BJ (cell line): ENCODE measurements at places on chromosomes 5 and 9.

DNA sequence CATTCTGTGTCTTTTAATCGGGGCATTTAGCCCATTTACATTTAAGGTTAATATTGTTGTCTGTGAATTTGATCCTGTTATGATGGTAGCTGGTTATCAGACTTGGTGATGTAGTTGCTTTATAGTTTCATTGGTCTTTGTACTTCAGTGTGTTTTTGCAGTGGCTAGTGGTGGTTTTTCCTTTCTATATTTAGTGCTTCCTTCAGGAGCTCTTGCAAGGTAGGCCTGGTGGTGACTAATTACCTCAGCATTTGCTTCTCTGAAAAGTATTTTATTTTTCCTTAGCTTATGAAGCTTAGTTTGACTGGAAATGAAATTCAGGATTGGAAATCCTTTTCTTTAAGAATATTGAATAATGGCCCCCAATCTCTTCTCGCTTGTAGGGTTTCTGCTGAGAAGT lies 156.9 kb downstream of the CNTLN start:
- no peak for DNase-seq

- no peak for DNase-seq
Measured at GRCh38 chr5:80193401-80193800, 62.4 kb downstream of the SERINC5 start.

DNA sequence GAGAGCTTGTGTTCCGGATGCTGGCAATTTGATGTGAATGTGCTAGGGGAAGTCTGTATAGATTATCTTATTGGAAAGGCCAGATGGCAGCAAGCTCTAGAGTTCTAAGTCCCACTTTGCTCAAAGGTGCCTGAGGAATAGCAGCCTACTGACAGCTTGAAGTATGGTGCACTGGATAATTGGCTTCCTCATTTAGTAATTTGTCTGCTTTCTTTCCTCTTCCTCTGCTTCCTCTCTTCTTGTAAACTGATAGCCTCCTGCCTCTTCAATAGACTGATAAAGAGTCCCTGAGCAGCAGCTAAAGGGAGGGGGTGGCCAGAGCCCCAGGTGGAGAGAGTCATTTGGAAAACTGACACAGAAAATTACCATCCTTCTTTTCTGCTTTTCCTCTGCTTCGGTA lies 177.3 kb downstream of the FGF1 start:
- DNase-seq: no peak

DNA sequence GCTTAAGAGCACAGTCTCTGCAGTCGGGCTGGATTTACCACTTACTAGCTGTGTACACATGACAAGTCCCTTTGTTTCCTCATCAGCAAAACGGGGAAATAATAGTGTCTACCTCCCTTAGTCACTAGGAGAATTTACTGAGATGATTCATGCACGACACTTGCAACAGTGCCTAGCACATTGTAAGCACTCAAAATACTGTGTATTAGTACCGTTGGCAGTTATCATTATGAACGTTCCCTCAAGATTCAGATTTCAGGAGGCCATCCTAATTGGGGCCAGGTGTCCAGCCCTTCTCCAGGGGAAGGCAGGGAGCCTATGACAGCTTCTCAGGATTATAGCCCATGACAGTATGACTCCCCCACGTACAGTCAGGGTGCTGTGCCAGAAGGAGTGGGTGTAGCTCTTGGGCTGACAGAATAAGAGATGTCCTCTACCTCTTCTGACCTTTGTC lies 164.3 kb downstream of the DOCK2 start:
- no peak for DNase-seq

DNA sequence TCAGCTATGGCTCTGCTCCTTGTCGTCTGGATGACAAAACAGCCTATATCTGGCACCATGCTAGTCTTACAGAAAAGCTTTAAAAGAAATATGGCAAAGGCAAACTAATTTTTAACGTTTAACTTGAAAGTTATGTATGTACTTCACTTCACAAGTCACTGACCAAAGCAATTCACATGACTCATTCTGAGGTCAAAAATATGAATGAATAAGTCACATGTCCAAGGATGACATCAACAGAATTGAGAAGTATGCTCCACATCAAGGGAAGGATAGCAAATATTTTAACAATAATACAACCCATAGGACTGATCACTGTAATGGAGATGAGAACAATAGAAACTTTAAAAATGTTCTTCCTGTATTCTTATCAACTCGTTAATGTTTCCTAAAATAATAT lies 1072.6 kb upstream of the NUDT12 start:
- no peak for DNase-seq

- no peak for DNase-seq
Measured at GRCh38 chr9:19934301-19934871, 145.5 kb upstream of the SLC24A2 start.

GRCh38 chr5:129099184-129099569 lies 4.6 kb downstream of the ISOC1 start:
- DNase-seq: no peak

DNA sequence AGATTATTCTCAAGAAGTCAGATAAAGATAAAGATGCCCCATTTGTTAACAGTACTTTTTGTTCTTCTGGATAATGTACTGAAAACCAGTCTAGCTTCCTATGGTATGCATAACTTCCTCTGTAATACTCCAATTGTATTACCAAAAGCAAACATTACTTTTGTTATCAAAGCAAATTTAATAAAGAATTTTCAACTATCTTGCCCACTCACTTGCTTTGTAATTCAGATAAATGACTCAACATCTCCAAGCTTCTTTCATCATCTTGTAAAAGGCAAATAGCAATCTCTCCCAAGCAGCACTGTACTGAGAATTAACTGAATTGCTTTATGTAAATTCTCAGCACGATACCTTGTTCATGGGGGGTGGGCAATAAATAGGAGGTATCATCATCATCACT lies 98.3 kb downstream of the NFIB start:
- no peak for DNase-seq

GRCh38 chr5:142472306-142472951 lies 147.6 kb upstream of the SPRY4 start:
- peak; percentile 71 for DNase-seq

GRCh38 chr5:74288448-74289108 lies 351.9 kb downstream of the ENC1 start:
- no peak for DNase-seq

- no peak for DNase-seq
Measured at GRCh38 chr9:79301551-79302391, 270.0 kb upstream of the TLE4 start.

GRCh38 chr5:160251406-160252155 lies 22.3 kb downstream of the FABP6 start:
- no peak for DNase-seq

DNA sequence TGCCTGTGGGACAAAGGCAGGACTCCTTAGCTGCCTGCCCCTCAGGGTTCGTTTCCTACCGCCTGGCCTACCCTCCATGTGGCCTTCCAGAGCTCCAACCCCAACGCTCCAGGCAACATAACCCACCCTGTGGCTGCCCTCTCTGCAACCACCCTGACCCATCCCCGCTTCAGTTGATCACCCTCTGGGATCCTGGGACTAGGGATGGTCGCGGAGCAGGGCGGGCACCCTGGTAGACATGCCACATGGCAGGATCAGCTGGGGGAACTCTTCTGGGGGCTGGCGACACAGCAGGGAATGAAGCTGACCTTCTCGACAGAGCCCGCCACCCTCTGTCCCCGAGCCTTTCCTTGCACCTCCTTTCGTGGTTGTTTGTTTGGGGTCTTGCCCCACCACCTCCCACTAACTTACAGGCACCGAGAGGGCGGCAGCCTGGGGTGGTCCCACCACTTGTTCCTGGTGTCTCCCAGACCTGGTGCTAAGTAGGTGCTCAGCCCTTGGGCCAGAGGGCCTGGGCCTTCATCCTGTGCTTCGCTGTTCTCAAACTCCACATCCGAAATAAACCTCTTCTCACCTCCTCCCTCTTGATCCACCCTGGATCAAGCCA lies 243.1 kb downstream of the PBX3 start:
- no peak for DNase-seq

DNA sequence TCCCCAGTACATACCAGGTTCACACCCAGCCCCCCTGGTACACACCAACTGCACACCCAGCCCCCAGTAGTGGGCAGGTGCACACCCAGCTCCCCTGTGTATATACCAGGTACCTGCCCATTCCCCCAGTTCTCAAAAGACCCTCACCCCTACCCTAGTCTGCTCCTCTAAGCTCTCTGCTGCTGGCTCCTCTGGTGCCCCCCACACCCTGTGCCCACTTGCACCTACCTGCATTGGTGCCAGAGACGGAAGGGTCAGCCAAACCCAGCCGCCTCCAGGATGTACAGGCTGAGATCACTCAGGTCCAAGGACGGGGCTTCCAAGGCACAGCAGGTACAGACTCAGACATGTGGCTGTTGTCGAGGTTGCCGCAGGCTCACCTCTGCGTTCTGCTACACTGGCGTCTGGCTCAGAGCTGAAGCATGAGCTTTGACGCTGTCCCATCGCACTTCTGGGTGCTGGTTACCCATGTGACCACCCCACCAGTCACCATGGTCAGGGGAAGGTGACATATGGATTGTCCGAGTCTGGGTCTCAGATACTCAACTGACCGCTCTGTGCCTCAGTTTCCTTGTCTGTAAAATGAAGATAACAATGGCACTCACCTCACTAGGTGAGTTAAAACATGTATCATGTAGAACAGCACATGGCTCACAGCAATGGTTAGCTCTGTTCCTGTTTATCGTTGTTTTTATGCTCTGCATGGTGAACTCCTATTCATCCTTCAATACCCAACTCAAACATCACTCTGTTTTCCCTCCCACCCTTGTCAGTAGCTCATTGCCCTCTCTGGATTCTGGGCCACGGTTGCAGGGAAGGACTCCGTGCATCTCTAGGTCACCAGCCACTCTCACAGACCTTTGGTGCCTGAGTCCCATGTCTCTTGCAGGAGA lies 45.3 kb upstream of the SUSD3 start:
- no peak for DNase-seq

DNA sequence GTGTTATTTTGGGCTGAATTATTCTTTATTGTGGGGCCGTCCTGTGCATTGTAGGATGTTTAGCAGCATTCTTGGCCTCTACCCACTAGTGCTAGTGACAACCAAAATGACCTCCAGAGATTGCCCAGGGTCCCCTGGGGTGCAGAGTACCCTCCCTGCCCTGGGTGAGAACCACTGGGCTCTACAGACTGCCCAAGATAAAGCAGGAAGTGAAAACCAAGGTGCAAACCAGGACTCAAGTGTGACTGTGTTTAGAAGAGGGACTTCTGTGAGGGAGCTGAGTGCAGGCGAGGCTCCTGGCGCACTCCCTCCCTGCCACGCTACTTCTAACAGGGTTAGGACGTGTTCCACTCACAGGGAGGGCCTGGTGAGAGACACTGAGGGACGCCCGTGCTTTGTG lies 41.6 kb downstream of the USP20 start:
- DNase-seq: no peak

DNA sequence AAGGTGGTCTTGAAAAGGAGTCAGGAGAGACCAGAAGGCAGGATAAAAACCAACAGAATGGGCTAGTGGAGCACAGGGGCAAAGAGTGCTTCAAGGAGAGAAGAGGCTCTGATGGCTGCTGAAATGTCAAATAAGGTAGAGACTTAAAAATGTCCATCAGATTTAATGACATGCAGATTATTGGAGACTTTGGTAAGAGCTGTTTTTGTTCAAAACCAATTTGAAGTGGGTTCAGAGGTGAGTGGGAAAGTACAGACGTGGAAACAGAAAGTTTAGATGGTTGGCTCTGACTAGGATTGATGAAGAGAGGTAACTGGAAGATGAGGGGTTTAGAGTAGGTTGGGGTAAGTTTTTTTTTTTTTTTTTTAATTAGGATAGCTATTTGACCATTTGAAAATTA lies 14.1 kb downstream of the SLC25A46 start:
- no peak for DNase-seq

- no peak for DNase-seq
Measured at GRCh38 chr9:33329979-33330378, 39.7 kb downstream of the NFX1 start.

DNA sequence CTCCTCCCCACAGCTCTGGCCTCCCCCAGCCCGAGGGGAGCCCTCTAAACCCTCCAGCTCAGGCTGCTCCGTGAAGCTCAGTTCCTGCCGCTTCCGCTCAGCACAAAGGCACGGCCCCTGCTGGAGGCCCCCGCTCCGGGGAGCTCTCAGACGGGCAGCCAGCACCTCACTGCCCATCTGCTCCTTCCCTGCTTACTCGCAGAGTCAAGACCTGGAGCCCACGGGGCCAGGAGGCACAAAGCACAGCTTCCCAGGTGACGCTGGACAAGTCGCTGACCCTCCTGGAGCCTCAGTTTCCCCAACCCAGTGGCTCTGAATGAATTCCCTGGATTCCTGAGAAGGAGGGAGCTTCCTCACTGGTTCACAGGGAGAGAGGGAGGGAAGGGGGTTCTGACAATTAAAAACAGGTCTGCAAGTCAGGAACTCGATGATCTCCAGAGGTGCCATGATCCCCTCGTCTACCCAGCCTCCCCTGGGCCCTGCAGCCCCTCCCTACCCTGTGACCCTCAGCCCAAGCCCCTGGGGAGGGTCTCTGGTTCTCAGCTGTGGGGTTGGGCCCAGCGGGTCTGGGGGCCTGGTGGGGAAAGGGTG lies 36.2 kb downstream of the VAV2 start:
- DNase-seq: no peak

DNA sequence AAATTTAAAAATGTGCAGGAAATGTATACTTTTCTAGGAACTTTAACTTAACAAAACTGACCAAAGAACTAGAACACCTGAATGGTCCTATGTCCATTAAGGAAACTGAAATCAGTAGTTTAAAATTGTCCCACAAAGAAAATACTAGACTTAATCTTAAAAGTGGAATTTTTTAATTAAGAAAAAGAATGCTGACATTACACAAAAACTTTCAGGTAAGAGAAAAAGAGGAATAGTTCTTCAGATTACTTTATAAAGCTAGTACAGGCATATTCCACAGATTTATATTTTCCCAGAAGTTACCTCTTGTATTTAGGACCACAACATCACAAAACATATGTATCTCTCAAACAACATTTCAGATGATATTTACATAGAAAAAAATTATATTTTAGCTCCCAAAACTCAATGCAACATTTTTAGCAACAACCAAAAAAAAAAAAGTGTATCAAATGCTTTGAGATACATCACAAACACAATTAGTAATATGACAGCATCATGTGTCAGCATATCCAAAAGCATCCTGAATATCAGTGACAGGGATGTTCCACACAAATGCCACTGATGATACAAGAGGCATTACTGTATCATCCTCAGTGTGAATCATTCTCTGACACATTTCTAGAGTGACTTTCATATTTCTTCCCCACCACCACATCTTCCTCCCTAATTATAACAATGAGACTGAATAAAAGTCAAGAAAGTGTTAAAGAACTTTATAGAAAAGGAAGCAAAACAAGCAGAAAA lies 264.0 kb downstream of the EPB41L4A start:
- DNase-seq: no peak

DNA sequence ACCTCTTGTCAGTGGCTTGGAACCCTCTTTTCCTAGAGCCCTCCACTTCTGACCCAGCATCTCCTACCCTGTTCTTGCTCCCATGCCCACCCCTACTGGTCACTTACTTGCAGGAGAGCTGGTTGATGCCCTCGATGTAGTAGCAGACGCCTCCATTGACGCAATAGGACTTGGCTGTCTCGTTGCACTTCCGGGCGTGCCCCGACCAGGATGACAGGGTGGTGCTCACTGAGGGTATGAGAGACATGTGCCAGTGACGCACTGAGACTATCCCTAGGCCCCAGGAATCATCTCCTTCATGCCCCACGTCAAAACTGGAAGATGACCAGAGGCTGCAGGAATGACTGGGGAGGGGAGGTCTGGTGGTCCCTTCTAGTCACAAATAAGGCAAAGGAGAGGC lies 76.0 kb downstream of the PSD2 start:
- DNase-seq: no peak
